ENCODE measurements at places on chromosomes 3 and 15. TPM values are rescaled to one million over a fixed set of nuclear protein-coding genes. Genes with fewer than 3 reads are reported as not detected.

The STAG1 gene
- total RNA-seq, result 60.8 TPM

The ACSBG1 gene
- total RNA-seq, result 1.4 TPM

The NANOGP8 gene
- total RNA-seq, result 1.7 TPM

The CCRL2 gene
- 2.6 TPM for total RNA-seq

The ZFYVE19 gene
- total RNA-seq, result 26.6 TPM

The EFHB gene
- total RNA-seq, result 1.5 TPM

The THSD4 gene
- 65.6 TPM for total RNA-seq

The SLC24A5 gene
- total RNA-seq, result 0.18 TPM

The FAH gene
- total RNA-seq, result 23.3 TPM

The LRRC34 gene
- total RNA-seq, result 8.3 TPM

The HEMK1 gene
- 16.1 TPM for total RNA-seq

The BTD gene
- 28.7 TPM for total RNA-seq

The USP4 gene
- 41.9 TPM for total RNA-seq

The RYR3 gene
- total RNA-seq, result 10.8 TPM

The WDR53 gene
- 5.4 TPM for total RNA-seq

The KIF7 gene
- 16.9 TPM for total RNA-seq

The SOX2 gene
- 0.29 TPM for total RNA-seq

The EPHA3 gene
- total RNA-seq, result 6.6 TPM

The GPR87 gene
- total RNA-seq, result 0.12 TPM

The POC1A gene
- total RNA-seq, result 7.1 TPM

The PRTG gene
- total RNA-seq, result 26.0 TPM

The ACTRT3 gene
- 3.0 TPM for total RNA-seq

The CCR1 gene
- total RNA-seq, result 4.3 TPM

The RASGRP1 gene
- 12.7 TPM for total RNA-seq

The SGO1 gene
- total RNA-seq, result 4.0 TPM

The GADL1 gene
- total RNA-seq, result 6.2 TPM

The TMEM207 gene
- total RNA-seq, result 12.2 TPM

The OXTR gene
- 1.1 TPM for total RNA-seq

The CHRM5 gene
- total RNA-seq, result not detected

The FAM174B gene
- 17.9 TPM for total RNA-seq

The GP9 gene
- total RNA-seq, result 3.8 TPM

The MITF gene
- 39.5 TPM for total RNA-seq

The PEX5L gene
- 0.76 TPM for total RNA-seq

The SAMD7 gene
- 0.18 TPM for total RNA-seq

The CCDC54 gene
- total RNA-seq, result not detected

The CSK gene
- total RNA-seq, result 37.5 TPM

The PATL2 gene
- total RNA-seq, result 1.2 TPM

The LMAN1L gene
- total RNA-seq, result not detected

The RTP4 gene
- total RNA-seq, result 1.7 TPM

The ACKR2 gene
- 6.4 TPM for total RNA-seq
